Placental pericyte (primary cell): ENCODE measurements at places on chromosomes 7 and 10. TPM values are rescaled to one million over a fixed set of nuclear protein-coding genes. Genes with fewer than 3 reads are reported as not detected.

The SKIDA1 gene
- under 0.01 TPM in 1 of 2 replicates, not detected in the other for total RNA-seq

The CDC123 gene
- 113 and 119 TPM in 2 replicates for total RNA-seq

The KMT2C gene
- 28.7 and 37.5 TPM in 2 replicates for total RNA-seq

The CPN1 gene
- not detected in 2 replicates for total RNA-seq

The PTPN20 gene
- total RNA-seq: 0.22 and 0.72 TPM in 2 replicates

The RARRES2 gene
- 4.6 and 35.2 TPM in 2 replicates for total RNA-seq

The PRR15 gene
- total RNA-seq: 0.43 and 0.44 TPM in 2 replicates

The DNAJB6 gene
- total RNA-seq: 106 and 162 TPM in 2 replicates

The HMX2 gene
- not detected in 2 replicates for total RNA-seq

The SNX10 gene
- 0.22 and 0.72 TPM in 2 replicates for total RNA-seq

The BTBD16 gene
- not detected in 2 replicates for total RNA-seq

The LIPM gene
- not detected in 2 replicates for total RNA-seq

The ERCC6 gene
- total RNA-seq: 14.0 and 22.2 TPM in 2 replicates

The CCZ1B gene
- 41.9 and 48.8 TPM in 2 replicates for total RNA-seq

The ZNF736 gene
- 6.6 and 8.9 TPM in 2 replicates for total RNA-seq

The GDF2 gene
- total RNA-seq: 0.14 TPM in 1 of 2 replicates, not detected in the other

The SPDYE11 gene
- total RNA-seq: not detected in 2 replicates

The FOXP2 gene
- 0.43 TPM in 1 of 2 replicates, not detected in the other for total RNA-seq

The GPR37 gene
- 2.6 and 4.6 TPM in 2 replicates for total RNA-seq

The MBLAC1 gene
- total RNA-seq: 2.6 and 2.9 TPM in 2 replicates

The ZCCHC24 gene
- 25.2 and 40.7 TPM in 2 replicates for total RNA-seq

The MYL10 gene
- not detected in 2 replicates for total RNA-seq

The WEE2 gene
- total RNA-seq: not detected in 2 replicates

The ARMS2 gene
- total RNA-seq: not detected in 2 replicates

The GPC2 gene
- total RNA-seq: 0.66 and 1.9 TPM in 2 replicates

The GCK gene
- total RNA-seq: 0.22 TPM in 1 of 2 replicates, not detected in the other
